Activated CD4-positive, alpha-beta T cell treated with anti-CD3 and anti-CD28 coated beads, Interleukin-2, amount 10 ng/mL, durations not matched to agents 24 days and 14 days (primary cell): ENCODE measurements at places on chromosomes 11 and 22. TPM values are rescaled to one million over a fixed set of nuclear protein-coding genes. Genes with fewer than 3 reads are reported as not detected.

The VEGFB gene
- total RNA-seq, result 65.4 and 66.7 TPM in 2 replicates

DNA sequence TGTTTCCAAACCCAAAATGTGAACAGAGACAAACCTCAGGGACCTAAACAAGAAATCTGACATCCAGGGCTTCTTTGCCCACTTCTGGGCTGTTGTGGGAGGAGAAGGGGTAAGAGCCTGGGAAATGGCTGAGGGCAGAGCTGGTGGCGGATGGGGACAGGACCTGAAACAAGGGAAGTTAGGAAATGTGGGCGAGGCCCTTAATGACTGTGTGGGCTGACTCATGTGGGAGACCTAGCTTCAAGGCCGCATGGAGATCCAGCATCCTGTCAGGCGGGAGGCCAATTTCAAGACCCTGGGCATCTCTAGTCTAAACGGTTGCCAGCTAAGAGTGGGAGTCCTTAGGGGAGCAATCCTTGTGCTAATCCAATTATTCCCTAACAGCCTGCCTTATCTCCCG lies 2.1 kb upstream of the OAF start:
- DNase-seq, result no peak

DNA sequence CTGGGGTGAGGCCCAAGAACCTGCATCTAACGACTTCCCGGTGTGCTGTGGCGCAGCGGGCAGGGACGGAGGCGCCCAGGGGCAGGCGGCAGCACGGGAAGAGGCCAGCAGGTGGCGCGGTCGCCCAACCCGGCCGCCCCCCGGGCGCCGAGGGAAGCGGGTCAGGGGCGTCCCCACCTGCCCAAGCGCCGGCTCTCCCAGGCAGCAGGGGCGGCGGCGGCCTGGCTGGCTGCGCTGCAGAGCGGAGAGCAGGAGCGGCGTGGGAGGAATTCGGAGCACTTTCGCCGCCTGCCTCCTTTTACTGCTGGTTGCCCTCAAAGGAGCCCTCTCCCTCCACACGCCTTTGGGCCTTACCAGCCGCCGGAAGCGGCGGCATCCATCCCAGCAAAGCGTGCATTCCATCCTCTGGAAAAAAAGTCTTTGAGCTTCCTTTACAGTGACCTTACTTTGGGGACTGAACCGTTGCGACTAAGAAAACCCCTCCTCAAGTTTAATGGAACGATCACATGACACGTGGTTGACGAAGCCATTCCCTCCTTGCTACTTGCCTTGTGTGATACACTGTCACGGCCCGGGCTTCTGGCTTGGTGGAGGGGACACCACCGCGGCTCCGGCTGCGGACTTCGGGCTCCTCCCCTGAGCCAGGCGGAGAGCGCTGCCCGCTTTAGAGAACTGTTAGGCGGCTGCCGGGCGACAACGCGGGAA lies 106.8 kb upstream of the CLMP start:
- peak; percentile 94 for DNase-seq

DNA sequence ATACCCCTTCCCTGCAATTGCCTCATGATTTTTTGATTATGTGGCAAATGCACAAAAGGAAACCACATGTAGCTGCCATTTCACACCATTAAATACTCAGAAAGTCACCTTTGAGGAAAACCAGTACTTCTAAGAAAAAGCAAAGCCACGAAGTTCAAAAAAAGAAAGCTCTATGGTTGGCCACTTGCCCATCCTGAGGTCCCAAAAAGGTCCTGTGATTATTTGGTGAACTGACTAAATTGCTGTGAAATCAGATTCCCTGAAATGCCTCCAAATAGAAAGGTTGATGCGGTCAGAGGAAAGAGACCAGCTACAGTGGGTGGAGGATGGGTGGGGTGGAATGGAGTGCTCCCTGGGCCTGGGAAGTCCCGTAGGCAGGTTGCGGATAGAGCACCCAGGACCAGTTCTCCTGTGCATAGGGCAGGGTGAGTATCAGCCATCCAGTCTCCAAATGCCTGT lies 26.9 kb downstream of the MRPL16 start:
- peak; percentile 70 for DNase-seq

The TNNT3 gene
- total RNA-seq, result 1.1 and 1.2 TPM in 2 replicates

GRCh38 chr11:78400702-78401101 lies 16.9 kb downstream of the GAB2 start:
- DNase-seq, result no peak

The ANO1 gene
- total RNA-seq, result not detected in 2 replicates

The SLC16A8 gene
- not detected in 2 replicates for total RNA-seq

GRCh38 chr11:115598257-115598901 lies 94.2 kb upstream of the CADM1 start:
- no peak for DNase-seq

DNA sequence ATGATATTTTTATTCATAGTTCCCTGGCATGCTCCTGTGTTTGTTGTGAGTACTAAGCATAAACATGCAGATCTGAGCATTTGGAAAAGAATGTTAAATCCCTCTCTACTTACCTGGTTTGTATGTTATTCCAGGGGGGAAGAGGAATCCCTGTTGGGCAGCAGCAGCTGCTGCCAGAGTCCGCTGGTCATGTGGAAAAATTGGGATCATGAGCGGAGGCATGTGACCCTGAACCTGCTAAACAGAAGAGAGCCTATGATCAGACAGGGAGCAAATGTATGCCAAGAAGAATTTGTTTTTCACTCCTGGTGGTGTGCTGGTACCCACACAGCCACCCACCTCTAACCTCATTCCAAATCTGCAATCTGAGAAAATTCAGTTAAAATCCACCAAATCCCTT lies 244.7 kb downstream of the SOX6 start:
- DNase-seq, result no peak

- DNase-seq, result no peak
These were observed 121.0 kb downstream of the WNT7B start for GRCh38 chr22:45855961-45856360.

GRCh38 chr11:96390488-96390792 lies 627 bp downstream of the JRKL start:
- no peak for DNase-seq

DNA sequence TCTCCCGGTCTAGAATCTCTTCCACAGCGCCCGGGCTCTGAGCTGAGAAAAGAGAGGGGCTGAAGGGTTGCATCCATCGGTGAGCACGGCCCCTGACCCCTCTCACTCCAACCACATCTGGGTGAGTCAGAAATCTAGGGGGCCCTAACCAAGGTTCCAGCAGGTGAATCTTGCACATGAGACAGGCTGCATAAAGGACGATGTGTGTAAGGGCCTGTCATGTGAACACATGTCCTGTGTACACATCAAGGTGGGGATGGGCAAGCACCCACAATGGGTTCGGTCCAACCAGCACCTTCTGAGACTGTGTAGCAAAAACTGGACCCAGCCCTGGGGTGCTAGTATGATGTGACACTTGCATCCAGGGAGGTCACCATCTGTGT lies 1.2 kb downstream of the BET1L start:
- DNase-seq, result no peak

GRCh38 chr11:44128729-44129128 lies 33.3 kb downstream of the EXT2 start:
- DNase-seq, result no peak

The PKP3 gene
- total RNA-seq, result not detected in 2 replicates

DNA sequence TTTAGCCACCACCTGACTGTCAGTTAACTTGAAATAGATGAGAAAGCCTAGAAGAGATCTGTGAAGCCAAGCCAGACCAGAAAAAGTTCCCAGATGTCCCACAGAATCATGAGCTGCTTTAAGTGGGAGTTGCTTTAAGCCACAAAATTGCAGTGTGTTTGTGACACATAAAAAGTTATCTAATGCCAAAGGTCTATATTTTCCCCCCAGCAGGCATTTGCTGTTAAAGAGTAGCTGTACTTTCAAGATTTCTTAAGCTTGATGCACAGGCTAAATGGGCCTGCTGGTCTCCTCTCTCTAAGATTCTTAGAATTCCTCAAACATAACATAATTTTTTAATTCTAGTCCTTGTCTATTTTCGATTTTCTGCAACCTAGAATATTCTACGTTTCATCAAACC lies 825.7 kb downstream of the FAM181B start:
- no peak for DNase-seq

DNA sequence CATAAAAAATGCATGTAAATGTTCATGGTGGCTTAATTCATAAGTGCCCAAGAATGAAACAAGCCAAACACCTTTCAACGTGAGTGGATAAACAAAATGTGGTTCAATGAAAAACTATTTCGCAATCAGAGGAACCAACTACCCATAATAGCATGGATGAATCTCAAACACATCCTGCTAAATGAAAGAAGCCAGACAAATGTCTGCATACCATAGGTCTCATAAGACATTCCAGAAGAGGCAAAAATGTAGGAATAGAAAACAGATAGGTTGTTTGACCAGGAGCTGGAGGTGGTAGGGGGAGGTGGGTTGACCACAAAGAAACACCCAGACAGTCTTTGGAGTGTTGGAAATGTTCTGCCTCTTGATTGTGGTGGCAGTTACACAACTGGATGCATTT lies 13.2 kb upstream of the OSBPL5 start:
- DNase-seq, result no peak

DNA sequence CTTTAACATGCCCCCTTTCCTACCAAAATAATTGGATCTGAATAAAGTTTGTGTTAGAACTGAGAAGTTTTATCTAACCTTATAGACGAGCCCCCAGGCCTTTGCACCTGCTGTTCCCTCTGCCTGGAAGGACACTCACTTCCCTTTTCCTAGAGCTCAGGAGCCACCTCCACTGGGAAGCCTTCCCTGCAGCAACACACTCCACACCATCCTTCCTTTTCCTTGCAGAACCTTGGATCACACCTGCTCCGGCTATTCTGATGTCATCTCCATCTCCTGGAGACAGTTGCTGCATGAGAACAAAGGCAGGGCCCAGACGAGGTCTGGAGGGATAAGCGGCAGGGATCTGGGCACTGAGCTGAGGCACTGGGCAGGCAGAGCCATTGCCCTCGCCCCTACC lies 22.6 kb upstream of the MYOD1 start:
- DNase-seq, result no peak

The OR8B4 gene
- not detected in 2 replicates for total RNA-seq

- no peak for DNase-seq
These were observed 19.4 kb downstream of the RNF185 start for GRCh38 chr22:31179345-31179744.

The ACAD8 gene
- total RNA-seq, result 26.0 and 26.7 TPM in 2 replicates

GRCh38 chr11:19650467-19650866 lies 62.2 kb upstream of the NAV2 start:
- DNase-seq, result no peak

The GRM5 gene
- not detected in 2 replicates for total RNA-seq

GRCh38 chr11:34302046-34302921 lies 55.5 kb downstream of the ABTB2 start:
- no peak for DNase-seq

GRCh38 chr22:46090631-46091201 lies 59.6 kb upstream of the PPARA start:
- DNase-seq, result no peak

The SAA1 gene
- not detected in 2 replicates for total RNA-seq

DNA sequence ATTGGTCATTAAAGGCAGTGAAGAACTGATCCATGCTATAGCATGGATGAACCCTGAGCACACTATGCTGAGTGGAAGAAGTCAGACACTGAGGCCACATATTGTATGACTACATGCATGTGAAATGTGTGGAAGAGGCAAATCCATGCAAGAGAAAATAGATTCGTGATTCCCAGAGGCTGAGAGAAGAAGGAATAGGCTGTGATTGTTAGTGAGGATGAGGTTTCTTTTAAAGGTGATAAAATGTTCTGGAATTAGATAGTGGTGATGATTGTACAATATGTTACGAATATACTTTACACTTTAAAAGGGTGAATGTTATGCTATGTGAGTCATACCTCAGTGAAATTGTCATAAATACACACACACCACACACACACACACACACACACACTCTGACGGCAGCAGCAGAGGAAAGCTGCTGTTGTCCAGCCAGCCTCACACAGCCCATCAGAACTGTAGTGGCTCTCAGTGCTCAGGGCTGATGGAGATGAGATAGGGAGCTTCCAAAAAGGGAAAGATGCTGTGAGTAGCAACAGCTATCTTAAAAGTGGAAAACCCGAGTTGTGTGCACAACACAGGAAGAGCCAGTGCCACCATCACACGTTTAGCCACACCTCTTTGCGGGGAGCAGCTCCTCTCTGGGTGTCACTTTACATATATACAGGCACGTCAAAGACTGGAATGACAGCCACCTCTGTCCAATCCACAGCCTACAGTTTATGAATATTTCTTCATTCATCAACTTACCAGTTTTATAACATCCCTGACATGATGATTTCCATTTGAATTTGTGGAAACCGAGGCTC lies 153.0 kb downstream of the SPATA19 start:
- no peak for DNase-seq

GRCh38 chr11:119481021-119481666 lies 58.2 kb upstream of the THY1 start:
- DNase-seq, result peak; percentile 92

The TRIM22 gene
- total RNA-seq, result 104 and 107 TPM in 2 replicates

DNA sequence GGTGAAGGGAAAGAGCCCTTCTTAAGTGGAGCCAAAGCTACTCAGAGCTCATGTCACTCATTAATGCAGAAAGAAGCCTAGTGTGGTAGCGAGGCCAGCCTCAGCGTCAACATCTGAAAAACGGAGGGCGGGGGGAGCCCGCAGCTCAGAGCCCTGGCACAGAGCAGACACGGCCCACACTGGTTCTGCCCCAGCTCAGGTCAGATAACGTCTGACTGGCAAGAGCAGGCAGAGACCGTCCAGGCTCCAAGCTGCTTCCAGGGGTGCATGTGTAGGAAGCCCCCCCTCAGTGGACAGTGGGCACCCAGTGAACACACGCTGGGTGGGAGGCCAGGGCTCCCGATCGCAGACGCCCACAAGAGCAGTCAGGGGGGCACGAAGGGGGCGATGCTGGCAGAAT lies 100.8 kb downstream of the SHANK2 start:
- DNase-seq, result no peak

DNA sequence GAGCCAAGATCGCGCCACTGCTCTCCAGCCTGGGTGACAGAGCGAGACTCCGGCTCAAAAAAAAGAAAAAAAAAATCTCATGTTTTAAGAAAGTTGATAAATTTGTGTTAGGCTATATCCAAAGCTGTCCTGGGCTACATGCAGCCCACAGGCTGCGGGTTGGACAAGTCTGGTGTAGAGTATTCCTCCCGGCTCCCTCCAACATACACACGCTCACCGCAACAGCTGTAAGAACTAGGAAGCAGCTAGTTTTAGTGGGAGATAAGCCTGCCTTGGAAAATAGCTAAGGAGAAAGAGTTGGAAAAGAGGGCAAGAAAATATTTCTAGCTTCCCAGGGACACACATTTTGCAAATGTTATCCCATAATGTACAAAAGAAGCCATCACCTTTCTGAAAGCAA lies 46.6 kb downstream of the CELF1 start:
- no peak for DNase-seq

The CARD18 gene
- total RNA-seq, result not detected in 2 replicates
